T-helper 17 cell (primary cell): ENCODE measurements at places on chromosomes 2 and 18. TPM values are rescaled to one million over a fixed set of nuclear protein-coding genes. Genes with fewer than 3 reads are reported as not detected.
A peak's percentile ranks its signal among the peaks of the same experiment; 100 is the strongest.

GRCh38 chr2:6523476-6523875, 342.2 kb downstream of the CMPK2 start:
- peaks cover 8% of the 10 kb centered on the region for H3K27me3 ChIP-seq
- no peak overlapping the region for H3K27ac ChIP-seq
- DNase-seq: no peak

DNA sequence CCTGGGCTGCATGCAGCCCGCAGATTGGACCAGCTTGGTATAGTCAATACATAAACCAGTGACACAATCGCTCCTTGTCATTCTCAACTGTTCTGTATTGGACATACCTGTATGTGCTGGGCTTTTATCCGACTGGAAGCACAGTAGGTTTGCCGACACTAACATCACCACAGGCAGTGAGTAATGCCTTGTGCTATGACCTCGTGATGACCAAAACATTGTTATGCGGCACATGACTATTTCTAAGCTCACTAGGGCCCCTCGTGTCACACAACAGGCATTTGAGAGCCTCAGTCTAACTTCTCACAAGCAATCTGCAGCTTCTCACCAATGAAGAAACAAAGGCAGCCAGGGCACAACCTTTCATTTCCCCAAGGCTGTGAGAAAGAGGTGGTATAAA, 320.8 kb downstream of the AFF3 start:
- DNase-seq: no peak
- H3K27ac ChIP-seq: no peak overlapping the region
- H3K36me3 ChIP-seq: no peaks in the 10 kb centered on the region
- peaks cover 3% of the 10 kb centered on the region for H3K4me1 ChIP-seq
- H3K4me3 ChIP-seq: no peak overlapping the region
- peaks cover 11% of the 10 kb centered on the region for H3K27me3 ChIP-seq

Gene IL1R2
- 1.1 TPM for total RNA-seq

GRCh38 chr2:127619877-127620705, 25.9 kb upstream of the GPR17 start:
- H3K4me3 ChIP-seq: no peak overlapping the region
- peaks cover 4% of the 10 kb centered on the region for H3K36me3 ChIP-seq
- H3K27me3 ChIP-seq: peaks cover 54% of the 10 kb centered on the region
- DNase-seq: no peak
- no peaks in the 10 kb centered on the region for H3K4me1 ChIP-seq

GRCh38 chr2:232260075-232260474, 118.5 kb upstream of the ALPP start:
- no peak for DNase-seq
- no peak overlapping the region for H3K4me3 ChIP-seq
- peak overlapping the region; percentile 49 for H3K27ac ChIP-seq
- H3K4me1 ChIP-seq: peaks cover 20% of the 10 kb centered on the region

Gene MDH1B
- not detected for total RNA-seq

Gene UGT1A10
- not detected for total RNA-seq
